ENCODE measurements at places on chromosomes 3 and 15. TPM values are rescaled to one million over a fixed set of nuclear protein-coding genes. Genes with fewer than 3 reads are reported as not detected.
A peak's percentile ranks its signal among the peaks of the same experiment; 100 is the strongest.

- DNase-seq = no peak
Measured at GRCh38 chr3:14957925-14958324, 10.5 kb downstream of the NR2C2 start.

The ARHGEF26 gene
- total RNA-seq = 101 TPM

GRCh38 chr3:30426293-30426993 is 180.0 kb upstream of the TGFBR2 start:
- DNase-seq = no peak

- no peak for DNase-seq
Measured at GRCh38 chr3:153244961-153245360, 82.9 kb downstream of the RAP2B start.

DNA sequence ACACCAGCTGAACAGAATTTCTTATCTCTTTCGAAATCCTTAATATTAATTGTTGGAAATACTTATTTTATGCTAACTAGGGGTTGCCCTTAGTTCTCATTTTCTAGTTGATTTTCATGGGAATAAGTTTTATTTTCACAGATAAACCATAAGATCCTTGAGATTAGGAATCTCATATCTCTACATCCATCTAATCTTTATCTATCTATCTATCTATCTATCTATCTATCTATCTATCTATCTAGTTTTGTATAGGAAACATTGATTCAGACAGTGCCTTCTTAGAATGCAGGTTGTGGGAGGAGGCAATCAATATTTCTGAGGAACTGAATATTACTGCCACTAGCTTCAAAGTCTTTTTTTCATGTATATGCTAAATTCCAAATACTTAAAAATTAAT is 3.5 kb upstream of the KBTBD8 start:
- no peak for DNase-seq

- no peak for DNase-seq
Measured at GRCh38 chr3:149085828-149086231, 503 bp downstream of the HLTF start.

DNA sequence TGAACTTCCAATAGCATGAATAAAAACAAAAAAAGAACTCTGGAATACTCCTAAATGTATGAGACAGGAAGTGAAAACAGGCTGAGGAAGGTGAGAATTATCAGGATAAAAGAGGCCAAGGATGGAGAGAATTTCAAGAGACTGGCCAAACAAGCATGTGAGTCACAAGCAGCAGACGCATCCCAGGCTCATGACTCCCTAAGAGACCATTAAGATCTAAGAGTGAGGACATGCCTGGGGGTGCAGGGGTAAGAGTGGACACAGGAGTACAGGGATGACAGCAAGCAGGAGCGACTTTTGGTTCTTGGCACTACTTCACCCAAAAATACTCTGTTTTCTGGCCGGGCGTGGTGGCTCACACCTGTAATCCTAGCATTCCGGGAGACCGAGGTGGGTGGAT is 7.1 kb downstream of the SCAMP2 start:
- DNase-seq = no peak

The TMEM207 gene
- total RNA-seq = not detected

- DNase-seq = no peak
Measured at GRCh38 chr15:88335074-88335473, 78.5 kb upstream of the NTRK3 start.

GRCh38 chr15:31200735-31201151 is 99.2 kb upstream of the TRPM1 start:
- DNase-seq = peak; percentile 79

GRCh38 chr15:99496302-99496629 is 69.5 kb upstream of the MEF2A start:
- no peak for DNase-seq

The CTNNB1 gene
- 404 TPM for total RNA-seq

DNA sequence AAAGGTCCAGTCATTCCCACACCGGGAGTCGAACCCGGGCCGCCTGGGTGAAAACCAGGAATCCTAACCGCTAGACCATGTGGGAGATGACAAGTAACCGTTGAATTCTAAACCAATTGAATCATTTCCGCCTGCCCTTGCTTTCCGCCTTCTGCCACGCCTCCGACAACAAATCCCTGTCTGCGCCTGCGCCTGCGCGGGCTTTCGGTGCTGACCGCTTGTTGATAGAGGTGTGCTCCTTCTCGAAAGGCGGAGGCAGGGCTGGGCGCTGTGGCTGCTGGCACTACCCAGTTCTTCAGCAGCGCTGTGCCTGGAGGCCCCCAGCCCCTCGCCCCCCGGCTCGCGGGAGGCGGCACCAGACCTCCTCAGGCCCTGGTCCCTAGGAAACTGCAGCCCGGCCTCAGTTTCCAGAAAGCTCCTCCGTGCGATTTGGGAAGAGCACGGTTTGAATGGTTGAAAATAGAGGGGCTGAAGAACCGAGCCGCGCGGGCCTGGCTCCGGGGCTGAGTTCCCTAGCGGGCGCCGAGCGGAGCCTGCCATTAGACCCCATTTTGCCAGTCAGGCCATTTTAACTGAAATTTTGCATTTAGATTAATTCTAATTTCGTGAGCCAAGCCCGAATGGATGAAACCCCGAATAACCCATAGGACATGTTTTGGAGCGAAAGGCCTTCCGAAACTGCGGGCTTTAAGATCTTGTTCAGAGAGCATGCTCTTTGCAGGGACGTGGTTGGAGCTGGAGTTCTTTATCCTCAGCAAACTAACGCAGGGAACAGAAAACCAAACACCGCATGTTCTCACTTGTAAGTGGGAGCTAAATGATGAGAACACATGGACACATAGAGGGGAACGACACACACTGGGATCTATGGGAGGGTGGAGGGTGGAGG is 219.3 kb upstream of the ATP10A start:
- DNase-seq = peak; percentile 97

GRCh38 chr3:82475306-82475705 is 713.9 kb upstream of the GBE1 start:
- DNase-seq = no peak

DNA sequence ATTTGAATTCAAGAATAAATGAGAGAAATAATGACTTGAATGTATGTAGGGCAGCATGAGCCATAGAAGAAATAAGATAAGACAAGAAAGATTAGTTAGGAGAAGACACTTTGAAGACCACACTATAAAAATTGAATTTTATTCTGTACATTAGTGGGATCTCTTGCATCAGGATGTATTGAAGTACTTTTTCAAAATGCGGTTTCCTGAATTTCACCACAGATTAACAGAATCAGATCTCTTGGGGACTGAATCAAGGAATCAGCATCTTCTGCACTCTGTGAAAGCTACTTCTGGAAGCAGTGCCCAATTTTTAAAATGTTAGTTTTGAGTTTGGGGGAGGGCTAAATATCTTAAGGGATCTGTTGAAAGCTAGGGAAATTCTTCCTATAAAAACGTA is 763.9 kb upstream of the GOLIM4 start:
- no peak for DNase-seq
